Urinary bladder (tissue), 4 donors: ENCODE measurements at places on chromosomes 4 and X. TPM values are rescaled to one million over a fixed set of nuclear protein-coding genes. Genes with fewer than 3 reads are reported as not detected.

Gene RHOXF1
- not detected for total RNA-seq

Gene TCEANC
- total RNA-seq = 9.0 TPM

DNA sequence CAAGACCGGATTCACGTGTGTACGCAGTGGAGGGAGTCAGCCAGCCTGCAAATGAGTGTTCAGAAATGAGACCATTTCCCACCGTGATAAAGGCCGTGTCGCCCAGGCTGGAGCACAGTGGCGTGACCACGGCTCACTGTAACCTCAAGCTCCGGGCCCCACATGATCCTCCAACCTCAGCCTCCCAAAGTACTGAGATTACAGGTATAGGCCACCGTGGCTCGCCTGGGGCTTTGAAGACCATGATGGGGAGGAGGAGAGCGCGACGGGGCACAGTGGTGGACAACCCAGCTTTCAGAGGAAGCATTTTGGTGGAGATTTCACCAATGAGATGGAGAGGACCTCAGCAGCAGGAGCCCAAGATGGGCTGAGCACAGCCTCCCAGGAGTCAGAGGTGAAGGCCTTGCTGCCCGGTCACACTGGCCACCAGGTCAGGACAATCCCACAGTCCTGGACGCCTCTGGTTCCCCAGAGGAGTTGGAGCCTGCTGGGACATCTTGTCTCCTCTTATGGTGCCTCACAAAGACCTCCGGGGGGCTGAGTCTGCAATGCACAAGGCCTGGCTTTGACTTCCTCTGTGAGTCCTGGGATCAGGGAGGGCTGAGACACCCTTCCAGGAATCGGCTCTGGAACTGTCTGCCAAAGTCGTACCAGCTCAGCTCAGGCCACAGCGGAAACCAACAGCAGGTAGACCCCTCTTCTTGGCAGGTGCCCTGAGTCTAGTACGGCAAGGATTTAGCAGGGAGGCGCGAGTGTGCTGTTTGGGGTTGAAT is 22.4 kb upstream of the MXD4 start:
- no peak for DNase-seq

DNA sequence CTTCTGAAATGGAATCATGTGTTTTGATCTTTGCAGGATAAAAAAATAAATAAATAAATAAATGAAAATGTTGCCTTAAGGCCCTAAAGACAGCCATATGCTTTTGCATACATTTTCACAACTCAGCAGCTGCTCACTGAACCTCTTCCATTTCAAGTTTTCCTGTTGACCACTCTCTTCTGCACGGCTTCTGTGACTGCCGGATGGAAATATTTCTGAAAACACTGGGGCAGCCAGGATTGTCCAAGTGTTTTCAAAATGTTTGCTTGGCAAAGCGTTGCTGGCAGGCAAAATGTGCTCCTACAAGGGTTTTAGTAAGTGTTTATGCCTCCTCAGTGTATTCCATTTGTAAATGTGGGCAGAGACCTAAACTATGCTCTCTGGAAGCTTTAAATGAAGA is 208.1 kb upstream of the IL1RAPL1 start:
- no peak for DNase-seq
